Stimulated activated naive CD4-positive, alpha-beta T cell treated with Interleukin-2 at 50 U/mL for 16 hours (primary cell): ENCODE measurements at places on chromosomes 6 and 20.

- no peak for DNase-seq
Observed at GRCh38 chr6:142374091-142374770, 72.4 kb downstream of the ADGRG6 start.

DNA sequence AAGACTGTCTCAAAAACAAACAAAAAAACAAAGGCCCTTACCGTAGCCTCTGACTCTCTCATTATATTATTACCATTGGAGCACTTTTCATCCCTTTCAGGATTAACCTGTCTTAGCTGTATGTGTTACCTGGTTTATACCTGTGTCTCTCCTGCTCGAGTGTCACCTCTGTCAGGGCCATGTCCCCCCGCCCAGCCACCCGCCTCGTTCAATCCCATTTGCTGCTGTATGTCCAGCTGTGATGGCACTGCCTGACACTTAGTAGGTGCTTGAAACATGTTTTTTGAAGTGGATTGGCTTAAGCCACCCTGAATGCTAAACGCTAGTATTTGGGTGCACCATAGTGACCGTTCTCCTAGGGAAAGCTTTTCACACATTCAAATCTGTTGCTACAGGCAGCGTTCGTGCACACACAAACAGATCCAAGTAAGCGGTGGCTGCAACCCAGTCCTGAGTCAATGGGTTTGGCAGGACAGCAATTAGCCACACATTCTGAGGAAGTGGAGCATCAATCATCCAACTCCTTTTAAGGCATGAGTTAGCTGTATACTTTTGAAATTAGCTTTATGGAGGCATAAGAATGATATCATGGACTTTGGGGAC lies 98.9 kb upstream of the ZNF217 start:
- DNase-seq, result no peak

DNA sequence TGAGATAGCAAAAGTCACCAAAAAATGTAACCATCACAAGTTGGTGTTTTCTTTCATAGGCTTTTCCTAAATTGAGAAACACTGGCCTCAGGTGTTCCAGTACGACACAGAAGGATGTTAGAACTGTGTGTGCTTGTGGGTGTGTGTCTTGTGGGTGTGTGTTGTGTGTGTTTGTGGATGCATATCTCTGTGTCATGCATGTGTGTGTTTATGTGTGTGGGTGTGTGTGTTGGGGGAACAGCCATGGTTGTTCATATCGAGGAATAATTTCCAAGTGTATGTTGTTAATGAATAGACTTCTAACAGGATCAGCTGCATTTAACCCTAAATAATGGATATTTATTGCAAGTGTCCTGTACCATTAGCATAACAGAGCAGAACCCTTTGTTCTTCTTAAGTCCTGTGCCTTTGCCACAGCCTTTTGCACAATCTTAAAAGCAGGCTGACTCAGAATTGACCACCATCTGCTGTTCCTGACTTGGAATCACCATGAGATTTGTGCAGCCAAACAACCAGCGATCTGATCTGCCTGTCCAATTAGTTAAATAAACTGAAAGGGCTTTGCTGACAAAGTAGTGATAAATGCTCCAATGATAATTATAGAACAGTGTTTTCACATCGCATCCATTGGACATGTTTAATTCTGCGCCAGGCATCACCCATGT lies 7.6 kb downstream of the CD93 start:
- no peak for DNase-seq

DNA sequence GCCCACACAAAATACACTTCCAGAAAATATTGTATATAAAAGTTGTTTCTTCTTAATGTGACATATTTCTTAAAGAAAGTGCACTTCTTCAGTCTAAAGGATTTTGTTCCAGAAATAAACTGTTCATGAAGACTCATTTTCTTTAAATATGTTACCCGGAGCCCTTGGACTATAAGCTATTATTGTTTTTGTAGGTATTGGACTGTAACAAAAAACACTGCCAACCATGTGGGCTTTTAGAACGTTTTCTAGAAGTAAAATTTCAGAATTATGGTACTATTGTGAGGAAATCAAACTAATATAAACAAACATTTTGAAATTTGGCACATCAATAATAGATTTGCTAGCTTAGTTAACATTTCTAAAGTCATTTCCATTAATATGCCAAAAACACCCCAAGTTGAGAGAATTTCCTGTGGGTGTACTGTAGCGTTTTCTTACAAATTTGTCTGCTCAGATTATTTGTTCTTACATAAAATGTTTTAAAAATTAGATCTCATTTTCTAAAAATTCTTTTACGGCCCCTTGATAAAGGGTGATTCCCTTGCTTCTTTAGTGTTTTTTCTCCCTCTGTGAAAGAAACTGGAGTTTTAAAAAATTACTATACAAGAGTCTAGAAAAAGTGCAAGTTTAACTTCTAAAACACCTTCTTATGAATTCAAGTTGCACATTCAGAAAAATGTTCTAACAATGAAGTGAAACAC lies 3.4 kb downstream of the NKX2-4 start:
- DNase-seq, result no peak

GRCh38 chr6:130065609-130066156 lies 47.3 kb downstream of the L3MBTL3 start:
- DNase-seq, result no peak

DNA sequence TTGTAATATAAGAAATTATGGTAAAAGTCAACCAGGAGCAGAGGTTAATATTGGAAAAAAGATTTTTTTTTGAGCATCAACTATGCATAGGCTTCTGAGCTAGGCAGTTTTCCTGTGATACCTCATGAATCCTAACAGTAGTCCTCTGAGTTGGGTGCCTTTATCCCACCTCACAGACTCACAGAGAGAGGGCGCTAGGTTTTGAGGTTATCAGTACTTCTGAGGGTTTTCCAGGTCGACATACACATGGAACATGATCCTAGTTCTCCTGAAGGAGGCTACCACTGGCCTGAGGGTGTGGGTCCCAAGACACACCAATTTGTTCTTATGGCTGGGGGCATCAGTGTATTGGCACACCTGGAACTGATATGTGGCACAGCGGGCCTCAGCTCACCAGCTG lies 358.8 kb upstream of the JAG1 start:
- no peak for DNase-seq

GRCh38 chr6:111862314-111862713 lies 10.9 kb downstream of the FYN start:
- no peak for DNase-seq

GRCh38 chr6:72271531-72271930 lies 350.3 kb upstream of the KCNQ5 start:
- no peak for DNase-seq

- DNase-seq, result no peak
Observed at GRCh38 chr20:32558526-32558925, 26.6 kb downstream of the NOL4L start.
